ENCODE measurements at places on chromosomes 4 and X.

DNA sequence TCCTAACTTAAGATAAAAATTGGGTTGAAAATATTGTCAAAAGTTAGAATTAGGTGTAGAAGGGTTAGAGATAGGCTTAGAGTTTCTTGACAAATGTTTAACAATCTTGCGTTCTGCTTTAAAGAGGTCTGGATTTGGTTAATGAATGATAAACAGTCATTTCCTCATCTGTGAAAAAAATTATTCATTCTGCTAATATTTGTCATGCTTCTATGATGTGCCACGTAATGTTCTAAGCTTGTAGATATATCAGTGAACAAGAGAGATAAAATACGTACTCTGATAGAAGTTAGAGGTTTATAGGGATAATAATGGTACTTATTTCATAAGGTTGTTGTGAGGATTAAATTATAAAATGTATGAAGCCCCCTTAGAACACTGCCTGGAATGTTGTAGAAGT is 443.0 kb upstream of the GALNT7 start:
- DNase-seq: no peak

DNA sequence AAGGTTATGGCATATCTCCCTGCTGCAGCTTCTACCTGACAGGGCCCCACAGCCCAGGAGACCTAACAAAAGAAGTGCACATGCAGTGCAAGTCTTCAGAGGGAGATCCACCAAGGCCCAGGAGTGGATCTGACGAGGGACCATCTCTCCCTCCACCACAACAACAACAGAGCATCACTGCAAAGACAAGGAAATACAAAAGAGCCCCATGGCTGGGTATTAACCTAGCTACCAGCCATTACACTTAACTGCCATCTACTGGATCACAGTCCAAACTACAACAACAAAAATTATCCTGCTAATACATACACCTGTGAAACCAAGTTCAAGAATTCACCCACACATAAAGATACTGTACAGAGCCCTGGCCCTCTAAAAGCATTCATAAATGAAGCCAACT is 280.2 kb upstream of the SLC7A11 start:
- DNase-seq: no peak

DNA sequence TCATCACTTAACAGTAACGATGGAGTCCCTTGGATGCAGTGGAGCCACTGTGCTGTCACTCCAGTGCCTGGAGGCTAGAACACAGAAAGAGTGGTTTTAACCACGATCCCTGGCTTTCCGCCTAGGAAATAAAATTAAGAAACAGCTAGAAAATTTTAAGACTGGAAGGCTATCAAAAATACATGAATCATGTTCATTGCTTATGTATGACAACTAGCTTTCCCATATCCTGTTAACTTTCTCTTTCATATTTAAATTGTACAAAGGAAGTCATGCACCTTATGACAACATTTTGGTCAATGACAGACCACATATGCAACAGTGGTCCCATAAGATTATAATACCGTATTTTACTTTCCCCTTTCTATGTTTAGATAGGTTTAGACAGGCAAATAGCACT is 115.1 kb downstream of the GALNTL6 start:
- no peak for DNase-seq

DNA sequence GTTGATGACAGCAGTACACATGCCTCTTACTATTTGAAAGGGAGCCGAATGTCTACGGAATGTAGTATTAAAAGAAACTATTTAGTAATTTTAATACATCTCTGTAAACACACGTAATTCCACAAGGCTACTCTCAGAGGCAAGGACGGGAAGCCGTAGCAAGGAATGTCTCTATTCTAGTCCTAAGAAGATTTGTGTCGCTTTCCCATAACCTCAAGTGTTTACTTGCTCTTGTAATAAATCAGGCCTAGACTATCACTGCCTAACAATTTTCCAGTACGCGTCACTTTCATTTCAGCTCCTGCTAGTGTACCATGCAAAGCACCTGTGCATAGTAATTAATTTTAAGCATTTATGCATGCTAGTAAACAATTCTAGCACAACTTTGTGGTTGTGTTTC is 86.7 kb downstream of the OR13H1 start:
- no peak for DNase-seq

DNA sequence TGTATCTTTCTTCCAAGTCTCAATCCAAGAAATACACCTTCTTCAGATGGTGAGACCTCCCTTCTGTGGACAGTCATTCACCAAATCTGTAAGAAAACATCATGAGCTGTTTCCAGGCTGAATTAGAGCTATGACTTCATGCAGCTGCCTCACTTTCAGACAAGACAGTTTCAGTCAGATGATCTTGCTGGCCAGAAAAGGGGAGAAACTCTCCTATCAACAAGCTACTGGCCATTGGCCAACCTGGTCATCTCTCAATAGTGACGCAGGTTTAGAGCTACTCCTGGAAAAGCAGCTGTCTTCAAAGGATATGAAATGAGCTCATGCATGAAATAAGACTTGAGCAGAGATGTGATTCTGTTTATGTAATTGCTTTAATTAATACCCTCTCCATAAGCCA is 69.6 kb upstream of the NDP start:
- no peak for DNase-seq

DNA sequence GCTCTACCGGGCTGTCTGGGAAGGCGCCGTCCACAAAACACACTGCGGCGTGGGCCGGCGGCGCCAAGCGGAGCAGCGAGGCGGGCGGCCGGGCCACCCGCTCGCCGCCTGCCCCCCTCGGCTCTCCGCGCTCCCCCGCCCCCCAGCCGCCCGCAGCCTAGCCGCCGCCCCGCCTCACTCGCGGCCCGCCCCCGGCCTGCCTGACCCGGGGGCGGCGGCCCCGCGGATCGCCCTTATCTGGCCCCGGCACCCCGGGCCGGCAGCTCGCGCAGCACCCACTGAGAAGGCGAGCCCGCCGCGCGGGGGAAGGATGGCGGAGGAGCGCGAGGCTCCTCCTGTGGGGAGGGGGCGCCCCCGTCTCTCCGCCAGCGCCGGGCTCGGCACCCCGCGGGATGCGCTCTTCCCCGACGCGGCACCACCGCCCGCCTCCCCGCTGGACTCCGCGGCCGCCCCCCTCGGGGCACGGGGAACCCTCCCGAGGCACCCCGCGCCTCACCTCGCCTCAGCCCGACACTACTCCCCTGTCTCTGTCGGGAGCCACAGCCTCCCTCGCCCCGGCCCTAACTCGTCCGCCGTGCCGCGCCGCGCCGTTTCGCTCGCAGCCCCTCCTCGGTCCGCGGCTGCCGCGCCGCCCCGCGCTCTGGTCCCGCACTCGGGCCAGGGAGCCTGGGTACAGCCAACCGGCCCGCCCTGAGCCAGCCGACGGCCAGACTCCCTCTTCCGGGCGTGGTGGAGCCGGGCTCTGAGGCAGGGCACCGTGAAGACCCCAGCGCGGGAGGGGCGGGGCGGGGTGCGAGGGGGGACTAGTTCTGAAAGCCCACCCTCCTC is 566 bp downstream of the ATP11C start:
- DNase-seq: peak; percentile 45

GRCh38 chr4:169945636-169946035 is 80.6 kb downstream of the MFAP3L start:
- DNase-seq: no peak

- no peak for DNase-seq
These were observed 15.8 kb upstream of the UBE2K start for GRCh38 chr4:39682138-39682537.

DNA sequence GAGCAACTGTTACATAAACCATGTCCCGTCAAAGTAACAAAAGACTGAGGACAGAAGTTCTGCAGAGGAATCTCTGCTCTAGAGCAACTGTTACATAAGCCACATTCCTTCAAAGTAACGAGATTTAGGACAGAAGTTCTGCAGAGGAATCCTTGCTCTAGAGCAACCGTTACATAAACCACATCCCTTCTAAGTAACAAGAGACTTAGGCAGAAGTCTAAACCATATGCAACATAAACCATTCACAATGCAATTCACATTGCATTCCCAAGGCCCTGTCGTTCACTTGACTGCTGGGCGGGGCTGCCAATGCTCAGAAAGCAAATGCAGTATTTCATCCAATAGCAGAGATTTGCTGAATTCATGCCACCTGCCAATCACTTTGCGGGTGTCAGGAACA is 124.4 kb upstream of the PUDP start:
- DNase-seq: no peak

GRCh38 chr4:94673961-94674360 is 83.8 kb upstream of the BMPR1B start:
- DNase-seq: no peak

Data from stimulated activated naive CD4-positive, alpha-beta T cell treated with Interleukin-2 at 50 U/mL for 16 hours (primary cell).